ENCODE measurements at places on chromosomes 1 and 21.

DNA sequence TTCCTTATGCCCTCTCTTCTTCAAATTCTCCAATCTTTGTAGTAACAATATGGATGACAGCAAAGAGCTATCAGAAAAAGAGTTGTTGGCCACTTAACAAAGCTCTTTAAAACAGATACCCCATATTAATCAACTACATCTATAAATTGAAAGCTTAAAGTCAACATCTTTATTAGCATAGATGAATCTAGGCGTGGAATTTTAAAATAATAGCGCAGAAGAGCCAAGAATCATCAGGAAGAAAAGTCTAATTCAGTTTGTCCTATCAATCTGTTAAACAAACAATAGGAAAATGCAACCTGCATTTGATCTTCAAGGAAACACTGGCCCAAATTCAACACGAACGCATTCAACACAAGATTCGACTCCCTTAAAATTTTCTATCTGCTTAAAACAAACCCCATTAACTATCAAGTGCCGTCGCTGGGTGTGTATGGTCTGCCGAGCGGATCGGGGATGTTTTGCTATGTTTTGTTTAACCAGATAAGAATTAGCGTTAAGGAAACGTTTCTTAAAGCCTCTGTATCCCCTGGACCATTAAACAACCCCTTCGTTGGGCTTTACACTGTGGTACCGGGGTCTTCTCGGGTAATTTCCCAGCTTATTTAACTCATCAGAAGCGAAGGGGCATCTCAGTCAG lies 1.0 kb downstream of the LYST start:
- DNase-seq: no peak

GRCh38 chr1:2200308-2200943 lies 5.9 kb upstream of the FAAP20 start:
- DNase-seq: no peak

- DNase-seq: no peak
Measured at GRCh38 chr1:4127592-4128140, 227.6 kb upstream of the C1orf174 start.

GRCh38 chr21:31798842-31799704 lies 67.2 kb upstream of the SCAF4 start:
- DNase-seq: no peak

- DNase-seq: no peak
Measured at GRCh38 chr1:175569117-175569743, 174.2 kb downstream of the TNR start.

DNA sequence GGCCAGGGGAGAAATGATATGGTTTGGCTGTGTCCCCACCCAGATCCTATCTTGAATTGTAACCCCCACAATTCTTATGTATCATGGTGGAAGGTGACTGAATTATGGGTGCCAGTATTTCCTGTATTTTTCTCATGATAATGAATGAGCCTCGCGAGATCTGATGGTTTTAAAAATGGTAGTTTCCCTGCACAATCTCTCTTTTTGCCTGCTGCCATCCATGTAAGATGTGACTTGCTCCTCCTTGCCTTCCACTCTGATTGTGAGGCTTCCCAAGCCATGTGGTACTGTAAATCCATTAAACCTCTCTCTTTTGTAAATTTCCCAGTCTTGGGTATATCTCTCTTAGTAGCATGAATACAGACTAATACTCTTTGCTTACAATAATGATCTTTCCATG lies 1453.9 kb upstream of the B3GALT2 start:
- no peak for DNase-seq

DNA sequence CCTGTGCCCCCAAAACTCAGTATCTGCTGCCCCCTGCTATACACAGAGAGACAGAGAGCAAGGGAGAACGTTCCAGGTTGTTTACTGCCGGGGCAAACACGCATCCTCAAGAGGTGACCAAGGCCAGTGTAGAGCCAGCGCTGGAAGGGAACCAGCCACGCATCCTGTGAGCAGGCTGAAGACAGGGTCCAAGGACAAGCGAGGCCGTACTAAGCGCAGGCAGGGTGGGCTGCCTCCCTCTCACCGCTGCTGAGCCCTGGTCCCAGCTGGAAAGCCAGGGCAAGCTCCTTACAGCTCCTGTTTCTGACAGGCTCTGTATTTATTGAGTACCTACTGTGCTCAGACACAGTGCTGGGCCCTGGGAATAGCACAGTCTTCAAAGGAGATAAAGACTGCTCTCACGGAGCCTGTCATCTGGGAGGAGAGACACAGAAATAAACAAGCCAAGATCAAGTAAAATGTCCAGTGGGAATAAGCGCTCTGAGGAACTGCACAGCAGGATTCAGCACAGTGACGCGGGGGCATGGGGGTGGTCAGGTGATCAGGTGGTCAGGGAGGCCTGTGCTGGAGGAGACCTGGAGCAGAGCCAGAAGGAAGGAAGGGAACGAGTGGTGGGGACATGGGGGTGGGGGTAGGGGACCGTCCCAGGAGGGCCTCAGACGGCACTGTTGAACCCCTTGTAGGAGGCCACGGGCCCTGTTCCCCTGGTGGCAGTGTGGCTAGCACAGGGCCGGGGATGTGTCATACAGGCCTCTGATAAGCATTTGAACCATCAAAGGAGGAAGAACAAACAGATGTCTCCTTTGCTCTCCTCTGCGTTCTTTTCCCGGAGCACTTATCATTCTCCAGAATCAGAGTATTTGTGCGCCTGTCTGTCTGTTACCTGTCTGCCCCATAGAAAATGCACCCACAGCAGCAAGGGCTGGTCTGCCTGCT lies 37.8 kb upstream of the EFHD2 start:
- no peak for DNase-seq

GRCh38 chr21:37475186-37475868 lies 108.8 kb downstream of the DYRK1A start:
- DNase-seq: no peak

GRCh38 chr1:205124726-205125125 lies 2.9 kb upstream of the RBBP5 start:
- no peak for DNase-seq

- DNase-seq: no peak
Measured at GRCh38 chr1:116940814-116941599, 31.3 kb downstream of the PTGFRN start.

DNA sequence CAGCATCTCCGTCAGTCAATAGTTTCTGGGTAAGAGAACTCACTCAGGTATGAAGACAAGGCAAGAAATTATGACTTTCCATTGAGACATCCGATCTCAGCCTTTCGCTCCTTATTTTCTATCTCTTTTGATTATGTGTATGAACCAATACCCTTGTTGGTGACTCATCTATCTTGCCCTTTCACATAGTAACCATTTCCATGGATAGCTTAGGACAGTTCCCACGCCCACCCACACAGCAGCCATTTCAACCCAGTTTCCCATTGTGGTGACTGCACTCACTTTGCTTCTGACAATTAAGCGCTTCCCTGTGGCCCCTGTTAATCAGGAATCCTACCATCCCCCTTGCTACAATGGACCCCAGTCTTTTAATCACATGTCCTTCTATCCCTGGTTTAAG lies 210.6 kb upstream of the ADGRL2 start:
- DNase-seq: no peak

DNA sequence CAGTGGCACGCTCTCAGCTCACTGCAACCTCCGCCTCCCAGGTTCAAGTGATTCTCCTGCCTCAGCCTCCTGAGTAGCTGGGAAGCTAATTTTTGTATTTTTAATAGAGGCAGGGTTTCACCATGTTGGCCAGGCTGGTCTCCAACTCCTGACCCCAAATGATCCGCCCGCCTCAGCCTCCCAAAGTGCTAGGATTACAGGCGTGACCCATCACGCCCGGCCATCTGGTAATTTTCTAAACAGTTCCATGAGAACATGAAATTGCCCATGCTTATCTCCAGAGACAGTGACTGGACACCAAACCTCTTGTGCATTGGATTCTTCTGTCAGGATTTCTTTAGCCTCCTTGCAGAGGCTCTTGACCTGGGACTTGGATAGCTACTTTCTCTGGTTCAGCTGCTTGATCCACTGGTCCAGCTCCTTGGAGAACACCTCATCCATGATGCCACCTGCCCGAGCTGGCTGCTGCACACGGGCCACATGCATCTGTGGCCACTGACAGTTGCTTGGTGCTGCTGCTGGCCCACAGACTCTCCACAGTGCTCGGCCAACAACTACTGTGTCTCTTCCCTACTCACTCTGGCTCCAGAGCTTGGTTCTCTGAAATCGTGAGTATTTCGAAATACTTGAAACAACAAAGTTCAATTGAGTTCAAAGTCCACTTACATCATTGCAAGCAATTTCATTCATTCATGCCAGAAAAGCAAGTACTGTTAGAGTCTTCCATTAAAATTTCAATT lies 40.0 kb upstream of the CTPS1 start:
- DNase-seq: peak; percentile 17

GRCh38 chr1:186244825-186245224 lies 130.2 kb downstream of the TPR start:
- DNase-seq: no peak

DNA sequence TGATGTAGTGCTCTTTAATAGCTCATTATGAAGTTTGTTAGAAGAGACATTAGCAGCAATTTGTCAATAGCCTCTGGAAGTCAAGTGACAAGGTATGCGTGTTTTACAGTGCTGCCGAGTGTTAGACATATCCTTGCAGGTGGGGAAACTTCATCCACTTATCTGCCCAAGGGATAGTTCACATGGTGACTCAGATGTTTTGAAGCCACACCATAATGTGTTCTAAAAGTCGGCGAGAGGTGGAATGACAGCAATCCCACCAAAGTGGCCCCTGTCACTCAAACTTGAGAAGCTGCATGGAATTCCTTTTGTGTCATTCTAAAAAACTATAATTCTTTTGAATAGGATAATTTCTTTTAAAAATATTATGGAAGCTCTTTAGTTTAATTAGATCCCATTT lies 98.1 kb downstream of the RUNX1 start:
- DNase-seq: no peak

DNA sequence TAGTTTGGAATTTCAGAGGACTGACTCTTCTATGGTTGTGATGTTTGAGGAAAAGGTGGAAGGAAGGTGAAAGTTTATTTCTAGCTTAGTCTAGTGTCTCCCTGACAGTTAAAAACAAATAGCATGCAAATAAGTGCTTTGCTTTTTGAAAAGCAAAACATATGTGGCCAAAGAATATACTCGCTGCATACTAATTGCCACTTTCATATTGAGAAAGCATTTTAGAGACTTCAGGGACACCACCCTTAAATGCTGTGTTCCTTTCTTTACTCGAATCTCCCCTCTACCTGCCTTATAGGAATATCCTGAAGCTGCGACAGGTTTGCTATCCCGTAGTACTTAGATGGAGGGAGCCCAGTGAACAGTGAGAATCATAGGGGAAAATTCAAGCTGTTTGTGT lies 23.2 kb downstream of the GLUL start:
- no peak for DNase-seq

- DNase-seq: no peak
Measured at GRCh38 chr1:29213055-29213454, 17.7 kb downstream of the MECR start.

All from fibroblast of upper back skin (primary cell).